Mesothelial cell of epicardium (in vitro differentiated cells): ENCODE measurements at places on chromosomes 4 and X. TPM values are rescaled to one million over a fixed set of nuclear protein-coding genes. Genes with fewer than 3 reads are reported as not detected.

Gene MAGED4B
- total RNA-seq: 113 to 135 TPM (median 119 TPM) in 3 replicates

DNA sequence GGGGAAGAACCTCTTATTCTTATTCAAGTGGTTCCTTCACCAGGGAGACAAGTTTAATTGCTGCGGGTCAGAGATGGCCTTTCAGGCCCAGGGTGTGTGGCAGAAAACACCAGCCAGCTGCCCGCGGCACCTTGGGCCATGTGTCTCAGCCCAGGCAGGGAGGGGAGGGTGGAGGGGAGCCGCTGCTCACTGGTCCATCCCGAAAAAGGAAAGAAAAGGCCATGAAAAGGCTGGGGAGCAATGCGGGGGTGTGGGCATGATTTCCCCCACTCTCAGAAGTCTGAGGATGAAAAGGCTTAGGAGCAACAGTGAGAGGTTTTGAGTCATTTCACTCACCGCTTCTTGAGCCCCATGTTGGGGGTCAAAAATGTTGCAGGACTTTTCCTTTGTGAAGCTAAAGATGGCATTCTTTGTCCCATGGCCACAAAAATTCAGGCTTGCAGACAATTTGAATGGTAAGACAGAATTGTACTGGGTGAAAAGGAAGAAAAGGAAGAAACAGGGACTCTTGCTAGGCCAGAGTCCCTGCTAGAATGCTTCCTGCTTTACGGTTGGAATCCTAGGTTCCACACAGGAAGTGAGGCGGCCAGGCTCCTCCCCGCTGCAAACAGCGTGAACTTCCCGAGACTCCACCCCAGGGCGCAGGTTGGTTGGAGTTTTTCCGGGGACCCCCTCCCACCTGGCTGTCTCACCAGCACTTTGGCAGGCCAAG, 17.4 kb upstream of the FAM47E start:
- DNase-seq: no peak

DNA sequence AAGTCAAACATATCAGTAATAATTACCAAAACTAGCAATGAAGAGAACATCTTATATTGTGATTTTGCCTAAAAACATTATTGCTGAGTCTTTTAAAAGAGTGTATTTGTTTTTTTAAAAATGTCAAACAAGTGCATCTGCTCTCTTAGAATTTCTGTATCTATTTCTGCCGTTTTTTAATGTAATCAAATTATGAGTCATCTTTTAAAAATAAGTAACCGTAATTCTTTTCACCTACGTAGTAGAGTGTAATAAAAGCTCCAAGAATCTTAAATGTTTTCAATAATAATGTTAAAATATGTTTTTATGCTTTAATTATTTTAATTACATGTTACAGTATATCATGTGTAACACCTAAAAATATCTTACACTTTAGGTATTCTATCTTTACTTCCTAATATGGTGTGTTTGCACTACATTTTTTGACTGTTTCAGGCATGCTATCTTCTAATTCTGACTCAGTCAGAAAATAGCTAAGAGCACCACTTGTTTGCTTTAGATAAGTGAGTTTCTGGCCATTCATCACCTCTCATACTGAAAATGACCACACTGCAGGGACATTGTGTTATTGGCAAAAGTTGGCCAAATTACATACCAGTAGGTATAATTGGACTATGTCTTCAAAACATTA, 368.5 kb downstream of the PCDH7 start:
- no peak for DNase-seq

DNA sequence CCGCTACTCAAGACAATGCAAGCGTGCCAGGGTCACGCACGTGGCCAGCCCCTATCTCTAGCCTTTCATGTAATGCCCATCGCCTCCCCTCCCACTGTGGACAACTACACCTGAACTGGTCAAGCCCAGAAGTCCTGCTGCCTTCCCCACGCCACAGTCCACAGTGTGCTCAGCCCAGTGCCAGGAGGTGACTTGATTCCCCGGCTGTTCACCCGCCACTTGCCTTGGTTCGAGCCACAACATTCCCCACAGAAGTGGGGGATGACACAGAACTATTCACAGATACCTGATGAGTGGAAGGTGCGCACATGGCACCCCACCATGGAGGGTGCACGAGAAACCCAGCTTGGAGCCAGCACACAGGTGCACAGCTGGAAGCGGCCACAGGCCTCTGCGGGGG, 6.8 kb downstream of the ARHGAP4 start:
- DNase-seq: no peak

DNA sequence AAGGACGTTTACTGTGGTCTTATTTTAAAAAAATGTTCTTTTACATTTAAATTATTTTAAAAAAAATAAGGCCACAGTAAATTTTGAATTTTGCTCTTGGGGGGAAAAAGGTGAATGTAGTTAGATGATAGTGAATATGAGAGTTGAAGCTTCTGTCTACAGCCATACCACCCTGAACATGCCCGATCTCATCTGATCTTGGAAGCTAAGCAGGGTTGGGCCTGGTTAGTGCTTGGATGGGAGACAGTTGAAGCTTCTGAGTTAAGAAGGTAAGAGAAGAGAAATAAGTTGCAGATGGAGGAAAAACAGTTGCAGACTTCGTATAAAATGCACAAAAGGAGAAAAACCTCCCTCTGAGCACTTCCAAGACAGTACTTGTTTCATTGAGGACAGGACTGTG, 115.6 kb upstream of the NR3C2 start:
- DNase-seq: no peak

- DNase-seq: no peak
These were observed 138.6 kb downstream of the AMELX start for GRCh38 chrX:11431786-11432185.

- DNase-seq: no peak
These were observed 3.4 kb downstream of the SPARCL1 start for GRCh38 chr4:87525636-87526295.

DNA sequence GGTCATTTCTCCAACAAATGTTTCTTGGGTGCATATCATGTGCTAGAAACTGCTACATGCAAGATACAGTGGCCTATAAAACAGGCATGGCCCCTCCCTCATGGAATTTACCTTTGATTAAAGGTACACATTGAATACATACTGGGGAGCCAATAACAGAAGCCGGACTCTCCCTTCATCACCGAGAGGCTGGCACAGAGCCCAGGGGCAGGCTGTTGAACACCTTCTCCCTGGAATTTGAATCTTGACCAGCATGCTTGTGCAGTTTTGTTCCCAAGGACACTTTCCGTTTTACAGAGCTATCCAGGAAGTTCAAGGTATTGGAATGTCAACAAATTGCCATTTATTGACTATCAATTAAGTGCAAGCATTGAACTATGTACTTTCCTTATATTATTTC, 33.2 kb downstream of the PPARGC1A start:
- DNase-seq: no peak

DNA sequence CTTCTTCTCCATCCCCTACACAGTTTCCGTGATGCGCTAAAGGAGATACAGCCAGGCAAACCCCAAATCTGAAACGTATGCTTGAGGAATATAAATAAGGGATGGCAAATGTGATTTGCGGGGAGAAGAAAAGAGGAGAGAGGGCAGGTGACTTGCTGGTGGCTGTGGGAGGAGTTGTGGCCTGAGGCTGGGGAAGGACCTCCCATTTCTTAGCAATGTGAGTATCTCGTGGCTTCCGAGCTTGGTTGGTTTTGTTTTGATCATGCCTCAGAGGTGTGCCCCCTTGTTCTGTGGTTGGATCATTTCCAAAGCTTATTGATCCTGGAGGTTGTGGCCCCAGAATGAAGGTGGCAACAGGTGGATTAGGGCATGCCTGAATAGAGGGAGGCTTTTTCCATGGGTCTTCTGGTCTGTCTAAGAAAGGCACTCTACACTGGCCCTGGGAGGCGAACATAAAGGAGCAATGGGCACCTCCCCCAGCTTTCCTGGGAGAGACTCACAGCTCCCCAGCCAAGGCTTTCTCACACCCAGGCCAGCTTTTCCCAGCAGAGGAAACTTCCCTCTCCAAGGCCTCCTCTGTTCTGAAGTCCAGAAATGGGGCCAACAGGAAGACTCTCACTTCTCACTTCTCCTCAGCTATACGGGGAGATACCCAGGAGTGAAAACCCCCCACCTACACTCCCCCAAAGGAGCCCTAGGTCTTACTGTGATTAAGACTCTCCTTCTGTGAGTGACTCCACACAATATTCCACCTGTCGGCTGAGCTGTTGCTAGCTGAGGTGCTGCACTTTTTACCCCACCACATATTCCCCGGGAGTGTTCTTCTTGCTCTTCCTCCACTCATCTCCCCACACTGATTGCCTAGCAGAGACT, 40.0 kb downstream of the C4orf51 start:
- DNase-seq: no peak

DNA sequence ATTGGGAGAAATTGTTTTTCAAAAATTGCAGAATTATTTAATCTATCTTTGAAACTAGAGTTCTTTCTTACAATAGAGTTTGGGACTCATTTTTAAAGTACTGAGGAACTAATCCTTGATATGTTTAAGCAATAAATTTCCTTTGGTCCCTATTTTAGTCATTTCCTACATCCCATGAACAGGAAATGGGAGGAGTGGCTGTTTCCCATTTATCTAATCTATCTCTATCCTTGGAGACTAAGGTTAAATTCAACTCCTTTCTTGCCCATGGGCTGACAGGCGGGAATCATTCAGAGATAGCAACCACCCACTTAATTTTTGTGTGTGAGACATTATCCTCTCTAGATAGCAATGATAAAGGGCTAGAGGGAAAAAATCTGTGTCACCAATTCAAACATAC, 131.6 kb upstream of the EMCN start:
- no peak for DNase-seq
